GM23248 (cell line): ENCODE measurements at places on chromosomes 12 and 14. TPM values are rescaled to one million over a fixed set of nuclear protein-coding genes. Genes with fewer than 3 reads are reported as not detected.

GRCh38 chr14:102538602-102539543, 29.3 kb upstream of the ANKRD9 start:
- no peaks in the 10 kb centered on the region for H3K36me3 ChIP-seq
- no peak overlapping the region for H3K4me3 ChIP-seq
- H3K27ac ChIP-seq, result no peak overlapping the region
- no peak for DNase-seq
- no peaks in the 10 kb centered on the region for H3K27me3 ChIP-seq

DNA sequence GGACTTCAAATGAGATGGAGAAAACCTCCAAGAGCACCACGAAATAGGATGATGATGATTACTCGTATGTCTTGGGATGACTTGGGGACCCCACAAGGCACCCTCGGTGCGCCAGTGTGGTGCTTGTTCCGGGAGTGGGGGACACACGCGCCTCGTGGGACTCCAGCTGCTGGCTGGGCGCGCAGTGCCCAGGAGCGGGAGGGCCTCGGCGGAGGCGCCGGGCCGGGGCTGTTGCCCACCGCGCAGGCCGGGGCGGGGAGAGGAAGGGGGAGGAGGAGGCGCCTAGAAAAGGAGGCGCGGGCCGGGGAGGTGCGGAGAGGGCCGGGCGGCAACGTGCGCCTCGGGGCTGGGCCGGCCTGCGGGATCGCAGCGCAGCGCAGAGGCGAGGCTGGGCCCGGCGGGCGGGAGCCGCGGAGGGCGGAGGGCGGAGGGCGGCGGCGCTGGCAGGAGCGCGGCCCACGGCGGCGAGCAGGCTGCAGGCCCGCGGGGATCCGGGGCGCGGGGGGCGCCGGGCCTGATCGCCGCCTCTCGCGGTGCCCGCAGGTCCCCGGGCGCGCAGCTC, at the start of gene RFLNA:
Gene RFLNA, plus strand, starts transcription at position 314 of the 562 bp plus-strand sequence. CDS start 337 bp downstream, outside the sequence.
- DNase-seq, result peak; percentile 55
- no peak within 1 kb of the TSS for H3K27ac ChIP-seq
- H3K36me3 ChIP-seq, result no peaks in the 10 kb centered on the region
- peaks cover 3% of the 10 kb centered on the region for H3K27me3 ChIP-seq

Gene NDRG2
- 2.8 TPM in 1 of 2 replicates, not detected in the other for total RNA-seq

Gene DTX1
- not detected in 2 replicates for total RNA-seq

GRCh38 chr12:6180268-6181051, 19.7 kb upstream of the CD9 start:
- H3K4me1 ChIP-seq, result peaks cover 47% of the 10 kb centered on the region
- H3K4me3 ChIP-seq, result no peak overlapping the region
- peak; percentile 81 for DNase-seq
- no peaks in the 10 kb centered on the region for H3K27me3 ChIP-seq
- peak overlapping the region; percentile 30; the same call in 1 of the 2 replicates for H3K27ac ChIP-seq

DNA sequence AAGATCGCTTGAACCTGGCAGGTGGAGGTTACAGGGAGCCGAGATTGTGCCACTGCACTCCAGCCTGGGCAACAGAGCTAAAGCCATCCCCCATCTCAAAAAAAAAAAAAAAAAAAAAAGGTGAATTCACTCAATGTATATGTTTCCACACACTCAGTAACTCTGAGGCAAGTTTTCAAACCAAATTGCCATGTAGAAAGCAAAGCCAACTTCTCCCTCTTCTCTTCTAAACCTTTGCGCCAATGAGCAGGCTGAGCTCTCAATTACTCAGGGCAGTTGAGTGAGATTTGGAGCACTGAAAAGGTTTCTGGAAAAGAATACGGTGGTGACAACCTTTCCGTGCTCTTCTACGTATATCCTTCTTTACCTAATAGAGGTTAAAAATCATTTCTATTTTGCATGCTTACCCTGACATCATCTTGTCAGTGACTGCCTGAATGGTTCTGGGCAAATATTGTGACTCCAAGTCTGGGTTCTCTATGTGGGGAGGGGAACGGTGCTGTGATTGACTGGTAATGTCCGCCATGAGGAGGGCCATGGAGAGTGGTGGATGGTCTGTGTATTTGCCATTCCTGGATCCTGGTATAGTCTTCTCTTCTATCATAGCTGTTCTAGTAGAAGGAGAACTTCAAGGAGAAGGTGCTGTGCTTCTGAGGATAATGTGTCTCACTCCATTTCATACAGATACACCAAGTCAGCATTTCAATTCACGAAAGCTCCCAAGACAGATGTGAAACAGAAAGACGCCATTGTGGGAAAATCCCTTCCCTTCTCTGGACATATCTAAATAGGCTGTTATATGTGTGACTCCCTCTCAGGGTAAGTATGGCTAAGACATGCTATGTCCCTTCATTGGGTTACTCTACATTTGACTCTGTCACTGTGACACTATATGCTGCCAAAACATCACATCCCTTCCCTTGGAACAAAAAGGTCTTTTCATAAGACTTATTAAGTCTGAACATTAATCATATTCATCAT, 46.2 kb upstream of the MED13L start:
- H3K4me1 ChIP-seq, result peaks cover 25% of the 10 kb centered on the region
- no peak overlapping the region for H3K4me3 ChIP-seq
- no peaks in the 10 kb centered on the region for H3K36me3 ChIP-seq
- no peak for DNase-seq

Gene TMEM229B
- 0.65 and 1.1 TPM in 2 replicates for total RNA-seq

Gene PAPOLA
- total RNA-seq, result 62.6 and 64.3 TPM in 2 replicates

DNA sequence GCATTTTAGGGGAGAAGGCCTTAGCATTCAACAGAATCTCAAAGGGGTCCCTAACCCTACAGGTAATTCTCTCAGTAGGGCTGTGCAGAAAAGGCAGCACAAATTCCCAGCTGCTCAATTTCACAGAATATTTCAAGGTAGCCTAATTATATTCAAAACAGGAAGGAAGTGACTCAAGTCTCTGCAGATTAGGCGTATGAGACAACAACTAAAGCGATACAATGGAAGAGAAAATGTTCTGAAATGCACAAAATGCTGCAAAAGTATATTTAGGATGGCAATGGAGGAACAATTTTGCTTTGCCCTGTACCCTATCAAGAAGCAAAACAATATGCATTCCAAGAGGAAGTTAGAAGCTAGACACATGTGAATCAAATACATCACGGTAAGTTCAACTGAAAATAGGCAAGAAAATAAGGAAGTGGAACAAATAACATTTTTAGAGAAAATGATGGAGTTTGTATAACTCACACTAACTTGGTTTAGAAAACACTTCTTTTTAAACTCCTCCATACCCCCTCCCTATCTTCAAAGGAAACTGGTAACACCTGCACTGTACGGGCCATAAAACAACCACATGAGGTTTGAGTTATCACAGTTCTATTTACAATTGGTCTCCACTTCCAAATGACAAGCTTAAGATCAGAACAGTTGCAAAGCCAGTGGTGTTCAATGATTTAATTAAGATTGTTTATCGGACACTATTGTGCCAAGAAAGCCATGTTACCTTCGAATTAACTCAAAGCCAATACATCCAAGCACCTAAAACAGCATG, 1.6 kb downstream of the GIT2 start:
- H3K4me1 ChIP-seq, result peaks cover 39% of the 10 kb centered on the region
- peak; percentile 43 for DNase-seq
- H3K27ac ChIP-seq, result no peak overlapping the region

- DNase-seq, result peak; percentile 10
- H3K27ac ChIP-seq, result no peak overlapping the region
- no peaks in the 10 kb centered on the region for H3K36me3 ChIP-seq
- H3K4me3 ChIP-seq, result no peak overlapping the region
- H3K27me3 ChIP-seq, result no peaks in the 10 kb centered on the region; the same call in 1 of the 2 replicates
- H3K4me1 ChIP-seq, result no peaks in the 10 kb centered on the region
Observed at GRCh38 chr14:93648440-93649168, 139.7 kb downstream of the PRIMA1 start.

DNA sequence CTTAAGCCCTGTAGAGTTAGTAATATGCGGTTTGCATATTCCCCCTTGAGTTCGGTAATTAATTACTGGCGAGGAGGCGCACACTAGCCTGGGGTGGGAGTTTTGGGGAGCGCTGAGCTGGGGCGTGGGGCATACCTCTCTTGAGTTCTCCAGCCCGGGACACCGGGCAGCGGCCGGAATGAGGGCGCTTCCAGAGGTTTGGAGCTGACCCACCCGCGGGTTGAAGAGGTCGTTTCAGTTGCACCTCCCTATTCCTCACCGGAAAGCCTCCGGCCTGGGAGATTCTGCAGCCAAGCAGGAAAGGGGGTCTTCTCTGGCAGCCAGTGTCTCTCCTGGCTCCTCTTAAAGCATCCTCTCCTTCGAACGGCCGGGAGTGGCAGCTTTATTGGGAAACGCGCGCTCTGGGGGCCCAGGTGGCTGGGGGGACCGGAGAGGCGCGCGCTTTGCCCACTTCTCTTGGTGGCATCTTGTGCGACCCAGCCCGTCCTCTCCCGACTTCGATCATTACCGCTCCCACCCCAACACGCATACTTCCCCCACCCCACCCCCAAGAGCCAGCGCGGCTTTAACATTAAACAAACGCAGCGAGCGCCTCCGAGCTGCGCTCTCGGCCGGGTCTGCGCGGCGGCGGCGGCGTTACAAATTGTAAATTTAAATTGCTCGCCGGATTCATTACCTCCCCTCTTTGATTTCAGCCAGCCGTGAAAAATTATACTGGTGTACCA, 3.9 kb upstream of the LHX5 start:
- H3K27me3 ChIP-seq, result peaks cover 86% of the 10 kb centered on the region
- no peak overlapping the region for H3K4me3 ChIP-seq
- H3K4me1 ChIP-seq, result no peaks in the 10 kb centered on the region

Gene IRAK3
- 3.7 and 6.6 TPM in 2 replicates for total RNA-seq

- no peak overlapping the region for H3K4me3 ChIP-seq
- no peaks in the 10 kb centered on the region for H3K27me3 ChIP-seq
- peak; percentile 70 for DNase-seq
- H3K36me3 ChIP-seq, result no peaks in the 10 kb centered on the region
Observed at GRCh38 chr12:80778005-80778541, 61.4 kb downstream of the MYF5 start.

- peaks cover 20% of the 10 kb centered on the region for H3K4me1 ChIP-seq
- peak overlapping the region; percentile 94 for H3K27ac ChIP-seq
- H3K4me3 ChIP-seq, result peak overlapping the region; percentile 77
Observed at GRCh38 chr14:73887694-73888459, 1.2 kb downstream of the ZNF410 start.

GRCh38 chr14:106021832-106022231, 495.4 kb downstream of the TMEM121 start:
- no peaks in the 10 kb centered on the region for H3K27me3 ChIP-seq
- H3K27ac ChIP-seq, result no peak overlapping the region
- DNase-seq, result no peak

DNA sequence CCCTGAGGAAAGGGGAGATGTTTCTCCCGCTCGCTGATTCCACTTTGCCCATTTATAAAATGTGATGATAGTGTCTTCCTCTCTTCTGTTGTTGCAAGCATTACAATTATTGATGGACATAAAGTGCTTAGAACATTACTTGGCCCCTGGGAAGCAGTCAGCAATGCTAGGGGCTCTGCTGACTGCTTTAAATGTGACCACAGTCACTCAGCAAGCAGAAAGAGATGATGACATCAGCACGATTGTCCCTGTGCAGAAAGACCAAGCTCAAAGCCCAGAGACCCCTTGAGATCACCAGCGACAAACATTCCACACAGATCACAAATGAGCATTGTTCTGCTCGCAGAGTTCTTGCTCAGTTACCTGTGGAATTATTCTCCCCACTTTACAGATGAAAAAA, 26.5 kb downstream of the TUNAR start:
- H3K27ac ChIP-seq, result no peak overlapping the region
- 0 out of 2 replicates have a peak, but pooled peaks cover 6% of the 10 kb centered on the region for H3K4me1 ChIP-seq
- peaks cover 7% of the 10 kb centered on the region; the same call in 1 of the 2 replicates for H3K27me3 ChIP-seq
- no peaks in the 10 kb centered on the region for H3K36me3 ChIP-seq
- no peak for DNase-seq
- H3K4me3 ChIP-seq, result no peak overlapping the region

Gene UBR7
- 28.7 and 42.9 TPM in 2 replicates for total RNA-seq

Gene OVCH1
- total RNA-seq, result 0.13 TPM in 1 of 2 replicates, not detected in the other

Gene CCDC88C
- total RNA-seq, result not detected in 2 replicates

Gene OR4Q2
- total RNA-seq, result not detected in 2 replicates

GRCh38 chr14:74765721-74766120, 2.6 kb downstream of the YLPM1 start:
- no peaks in the 10 kb centered on the region for H3K36me3 ChIP-seq
- peak overlapping the region; percentile 94 for H3K4me3 ChIP-seq
- H3K27me3 ChIP-seq, result no peaks in the 10 kb centered on the region
- DNase-seq, result no peak

GRCh38 chr12:57181561-57182155, 34.2 kb upstream of the LRP1-AS start:
- H3K4me3 ChIP-seq, result no peak overlapping the region
- no peaks in the 10 kb centered on the region for H3K27me3 ChIP-seq
- H3K27ac ChIP-seq, result peak overlapping the region; percentile 21
- peak; percentile 34 for DNase-seq

- H3K27ac ChIP-seq, result no peak overlapping the region
- H3K4me3 ChIP-seq, result no peak overlapping the region
- peak; percentile 24 for DNase-seq
Observed at GRCh38 chr12:99529966-99530365, 117.6 kb upstream of the GARIN6 start.

Gene KIF5A
- total RNA-seq, result under 0.01 and 0.11 TPM in 2 replicates

DNA sequence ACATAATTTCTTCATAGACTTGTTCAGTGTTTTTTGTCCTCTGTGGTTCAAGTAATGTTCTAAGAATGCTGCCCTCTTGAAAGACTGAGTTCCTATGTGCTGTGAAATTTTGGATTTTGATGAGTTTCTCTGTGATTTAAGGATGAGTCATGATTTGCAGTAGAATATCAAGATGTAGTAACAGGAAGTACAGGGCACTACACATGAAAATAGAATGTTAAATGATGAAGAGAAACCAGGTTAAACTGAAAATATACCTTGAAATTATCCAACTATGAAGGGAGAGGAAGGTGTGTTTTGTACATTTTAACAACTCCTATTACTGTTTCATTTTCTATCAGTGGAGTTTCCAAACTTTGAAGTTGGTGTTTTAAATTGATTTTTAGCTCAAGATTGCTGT, 4.8 kb downstream of the ELK3 start:
- H3K4me3 ChIP-seq, result peak overlapping the region; percentile 46
- H3K27ac ChIP-seq, result peak overlapping the region; percentile 96
- peak; percentile 96 for DNase-seq
- no peaks in the 10 kb centered on the region for H3K27me3 ChIP-seq

Gene ZNF891
- total RNA-seq, result 0.43 and 0.63 TPM in 2 replicates

GRCh38 chr12:125331342-125332052, 266.3 kb downstream of the AACS start:
- no peak overlapping the region for H3K27ac ChIP-seq
- no peaks in the 10 kb centered on the region for H3K36me3 ChIP-seq
- no peaks in the 10 kb centered on the region for H3K4me1 ChIP-seq
- H3K27me3 ChIP-seq, result no peaks in the 10 kb centered on the region

GRCh38 chr12:6978611-6979011, 7.9 kb downstream of the EMG1 start:
- no peaks in the 10 kb centered on the region for H3K27me3 ChIP-seq
- H3K36me3 ChIP-seq, result peaks cover 37% of the 10 kb centered on the region
- no peak for DNase-seq
- H3K4me1 ChIP-seq, result no peaks in the 10 kb centered on the region

GRCh38 chr14:95657454-95657853, 28.8 kb upstream of the TCL1B start:
- H3K4me3 ChIP-seq, result no peak overlapping the region
- H3K27ac ChIP-seq, result no peak overlapping the region
- 0 out of 2 replicates have a peak, but pooled peaks cover 8% of the 10 kb centered on the region for H3K27me3 ChIP-seq
- H3K36me3 ChIP-seq, result no peaks in the 10 kb centered on the region

- H3K36me3 ChIP-seq, result no peaks in the 10 kb centered on the region
- no peak overlapping the region for H3K4me3 ChIP-seq
- H3K4me1 ChIP-seq, result no peaks in the 10 kb centered on the region
- H3K27ac ChIP-seq, result no peak overlapping the region
- H3K27me3 ChIP-seq, result no peaks in the 10 kb centered on the region; the same call in 1 of the 2 replicates
- peak; percentile 70 for DNase-seq
Observed at GRCh38 chr12:54207539-54208294, 18.9 kb upstream of the SMUG1 start.

Gene GPR162
- total RNA-seq, result 0.51 and 2.8 TPM in 2 replicates
